ENCODE measurements at places on chromosomes 13 and 19. TPM values are rescaled to one million over a fixed set of nuclear protein-coding genes. Genes with fewer than 3 reads are reported as not detected.

- peaks cover 20% of the 10 kb centered on the region for H3K4me1 ChIP-seq
- DNase-seq: peak; percentile 67
- no peaks in the 10 kb centered on the region for H3K27me3 ChIP-seq
- no peaks in the 10 kb centered on the region for H3K36me3 ChIP-seq
- H3K27ac ChIP-seq: no peak overlapping the region
Measured at GRCh38 chr13:33487575-33488243, 202.2 kb upstream of the STARD13 start.

DNA sequence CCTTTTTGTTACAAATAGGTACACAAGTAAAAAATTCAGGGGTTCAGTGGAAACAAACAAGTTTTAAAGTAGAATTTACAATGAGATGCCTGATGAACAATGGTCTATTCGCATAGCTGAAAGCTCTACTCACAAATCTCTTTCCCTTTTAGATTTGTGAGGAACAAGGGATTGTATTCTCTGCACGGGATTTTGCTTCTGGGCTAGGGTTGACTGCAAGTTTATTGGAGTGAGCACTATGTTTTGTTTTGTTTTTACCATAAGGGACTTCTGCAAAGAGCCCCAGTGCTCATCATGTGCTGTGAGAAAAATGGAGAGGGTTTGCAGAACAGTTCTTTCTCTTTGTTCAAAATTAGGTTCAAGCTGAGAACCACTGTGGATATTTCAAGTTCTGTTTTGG, 160.5 kb downstream of the DLEU7 start:
- no peaks in the 10 kb centered on the region for H3K36me3 ChIP-seq
- no peaks in the 10 kb centered on the region for H3K27me3 ChIP-seq
- DNase-seq: no peak
- no peak overlapping the region for H3K27ac ChIP-seq

DLL3 gene
- total RNA-seq: not detected

- no peaks in the 10 kb centered on the region for H3K36me3 ChIP-seq
- no peaks in the 10 kb centered on the region for H3K27me3 ChIP-seq
- peaks cover 17% of the 10 kb centered on the region for H3K4me1 ChIP-seq
Measured at GRCh38 chr13:110866491-110867170, 48.2 kb downstream of the ANKRD10 start.

- H3K27ac ChIP-seq: no peak overlapping the region
- H3K36me3 ChIP-seq: no peaks in the 10 kb centered on the region
- no peak overlapping the region for H3K4me3 ChIP-seq
Measured at GRCh38 chr19:50669302-50670101, 20.3 kb downstream of the C19orf81 start.

- no peak overlapping the region for H3K27ac ChIP-seq
- no peaks in the 10 kb centered on the region for H3K36me3 ChIP-seq
- no peak overlapping the region for H3K4me3 ChIP-seq
- H3K27me3 ChIP-seq: no peaks in the 10 kb centered on the region
- H3K4me1 ChIP-seq: peaks cover 4% of the 10 kb centered on the region
Measured at GRCh38 chr13:27556109-27556508, 64.2 kb downstream of the LNX2 start.

MEX3D gene
- total RNA-seq: 50.6 TPM
